NCI-H524 treated with DMSO at 0.1 percent for 48 hours (cell line): ENCODE measurements at places on chromosomes 5 and 9.

- DNase-seq = no peak
Observed at GRCh38 chr5:859391-859790, 8.6 kb upstream of the ZDHHC11 start.

GRCh38 chr9:136117291-136117915 is 1.3 kb downstream of the TMEM250 start:
- DNase-seq = no peak

GRCh38 chr5:152631221-152631620 is 226.1 kb upstream of the NMUR2 start:
- DNase-seq = no peak

- DNase-seq = peak; percentile 92
Observed at GRCh38 chr5:151703227-151703626, 16.5 kb upstream of the SPARC start.

GRCh38 chr5:147805030-147805454 is 22.5 kb upstream of the JAKMIP2 start:
- no peak for DNase-seq

- DNase-seq = no peak
Observed at GRCh38 chr5:128965638-128966302, 482 bp downstream of the SLC27A6 start.

GRCh38 chr9:34997379-34997781 is 7.8 kb downstream of the DNAJB5 start:
- no peak for DNase-seq
